ENCODE measurements at places on chromosomes 12 and 14. TPM values are rescaled to one million over a fixed set of nuclear protein-coding genes. Genes with fewer than 3 reads are reported as not detected.

Gene CCDC175
- not detected for total RNA-seq

Gene TRMT61A
- 18.7 TPM for total RNA-seq

Gene LUM
- total RNA-seq: 1.5 TPM

Gene FSCB
- total RNA-seq: not detected

Gene GSC
- 0.10 TPM for total RNA-seq

Gene PLXNC1
- total RNA-seq: 0.05 TPM

Gene AICDA
- total RNA-seq: not detected

Gene GPRC5A
- total RNA-seq: 18.0 TPM

Gene RAPGEF3
- total RNA-seq: 0.49 TPM

Gene MAP1LC3B2
- not detected for total RNA-seq

Gene VRTN
- total RNA-seq: not detected

Gene ADAM21
- 0.15 TPM for total RNA-seq

Gene KRT80
- 45.7 TPM for total RNA-seq

Gene AMHR2
- total RNA-seq: 0.15 TPM

Gene ACTR10
- total RNA-seq: 63.2 TPM

Gene LALBA
- not detected for total RNA-seq

Gene P2RX2
- not detected for total RNA-seq

Gene SERPINA3
- total RNA-seq: 0.15 TPM

Gene TAS2R19
- 2.5 TPM for total RNA-seq

Gene SLC2A14
- total RNA-seq: not detected

Gene ZNF891
- 3.7 TPM for total RNA-seq

Gene GLRX5
- total RNA-seq: 130 TPM

Gene SLC16A7
- 3.6 TPM for total RNA-seq

Gene ACOT2
- total RNA-seq: 16.9 TPM

Gene HRK
- total RNA-seq: 0.04 TPM

Gene CYP27B1
- total RNA-seq: 72.6 TPM

Gene ING4
- total RNA-seq: 28.7 TPM

Gene KLRD1
- 0.08 TPM for total RNA-seq

Gene TRAF3
- total RNA-seq: 14.6 TPM

Gene GIT2
- 38.0 TPM for total RNA-seq

Gene MEG3
- total RNA-seq: 419 TPM

Gene RPGRIP1
- not detected for total RNA-seq

Gene LRTM2
- total RNA-seq: not detected

Gene BCL11B
- total RNA-seq: 1.7 TPM

Gene TOMM20L
- total RNA-seq: not detected

Gene TAS2R14
- 1.4 TPM for total RNA-seq

Gene KRT79
- total RNA-seq: not detected

Gene LPAR5
- not detected for total RNA-seq

Gene CDCA4
- 92.3 TPM for total RNA-seq

Gene PRKD1
- total RNA-seq: 11.6 TPM

Gene KLRC2
- total RNA-seq: not detected

Gene NRXN3
- total RNA-seq: 0.02 TPM

Gene PMCH
- not detected for total RNA-seq

Gene TGFB3
- 4.9 TPM for total RNA-seq

Gene PZP
- total RNA-seq: not detected

Gene KLHL33
- not detected for total RNA-seq

Gene SALL2
- 16.4 TPM for total RNA-seq

Gene NGB
- not detected for total RNA-seq

Gene CABP1
- 1.7 TPM for total RNA-seq

Gene CLEC4D
- total RNA-seq: not detected

Gene OAS1
- not detected for total RNA-seq

Gene DPF3
- 0.79 TPM for total RNA-seq

Gene TMTC1
- total RNA-seq: 121 TPM

Gene AQP2
- total RNA-seq: not detected

Gene TRPV4
- total RNA-seq: 2.9 TPM

Gene SLC38A2
- 213 TPM for total RNA-seq

Measured in SJCRH30 (cell line).